ENCODE measurements at places on chromosomes 12 and 14.

DNA sequence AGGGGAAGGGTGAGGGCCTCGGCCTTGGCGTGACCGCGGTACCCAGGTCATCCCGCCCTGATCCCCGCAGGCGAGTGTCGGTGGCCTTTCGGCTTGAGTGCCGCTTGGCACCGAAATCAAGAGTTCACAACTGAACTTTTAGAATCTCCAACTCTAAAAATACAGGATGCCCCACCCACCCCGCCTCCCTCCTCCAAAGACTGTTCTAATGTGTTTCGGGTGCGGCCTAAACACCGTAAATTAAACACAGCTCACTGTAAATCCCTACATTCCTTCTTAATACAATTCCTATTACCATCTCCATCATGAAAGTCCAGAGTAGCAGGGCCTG lies 11.4 kb downstream of the SCNN1A start:
- DNase-seq: no peak

DNA sequence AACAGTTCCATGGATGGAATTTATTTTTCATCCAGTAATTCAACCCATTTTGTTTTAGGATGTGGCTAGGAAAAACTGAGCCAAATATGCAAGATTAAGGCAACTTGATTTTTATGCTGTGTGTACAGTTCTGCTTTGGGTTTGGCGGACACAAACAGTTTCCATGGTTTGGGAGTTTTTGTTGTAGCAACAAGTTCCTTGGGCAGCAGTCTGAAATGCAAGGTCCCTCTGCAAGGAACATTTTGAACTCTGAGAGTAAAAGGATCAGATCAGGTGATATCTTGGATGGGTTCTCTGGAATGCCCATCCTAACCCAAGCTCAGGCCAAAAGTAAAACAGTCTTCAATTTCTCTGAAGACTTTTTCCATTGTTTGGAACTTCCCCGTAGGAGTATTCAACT lies 161.2 kb downstream of the TMX1 start:
- DNase-seq: no peak

- DNase-seq: no peak
Observed at GRCh38 chr12:2101359-2101758, 48.6 kb downstream of the CACNA1C start.

DNA sequence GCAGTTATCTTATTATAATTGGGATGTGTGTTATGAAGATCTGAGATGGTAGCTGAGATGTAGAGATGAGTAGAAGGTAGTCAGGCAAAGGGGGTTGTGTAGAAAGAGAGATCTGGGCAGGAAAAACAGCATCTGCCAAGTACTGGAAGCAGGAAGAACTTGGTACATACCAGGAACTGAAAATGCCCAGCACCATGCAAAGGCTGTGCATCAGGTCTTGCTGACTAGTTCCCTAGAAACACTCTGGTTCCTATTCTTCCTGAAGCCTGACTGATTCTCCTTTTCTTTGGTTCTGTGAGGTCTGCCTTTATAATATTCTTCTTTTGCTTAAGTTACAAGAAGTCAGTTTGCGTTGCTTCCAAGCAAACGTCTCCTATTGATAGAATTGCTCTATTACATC lies 6.7 kb upstream of the NFATC4 start:
- DNase-seq: no peak

DNA sequence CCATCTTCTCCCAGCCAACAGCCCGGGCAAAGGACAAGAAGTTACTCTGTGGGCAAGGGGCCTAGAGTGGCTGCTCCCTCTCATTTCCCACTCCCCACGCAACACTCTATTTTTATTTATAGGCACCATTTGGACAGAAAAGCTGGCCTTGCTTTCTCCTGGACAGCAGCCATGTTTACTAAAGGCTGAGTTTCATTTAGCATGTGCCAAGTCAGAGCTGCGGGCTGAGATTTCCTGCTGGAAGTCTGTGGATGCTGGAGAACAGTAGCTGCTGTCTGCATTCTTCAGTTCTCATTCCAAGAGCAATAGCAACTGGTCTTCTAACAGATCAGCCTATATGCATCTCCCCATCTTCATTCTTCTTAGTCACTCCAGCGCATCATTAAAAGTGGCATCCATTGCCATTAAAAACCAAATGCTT lies 8.3 kb downstream of the COL2A1 start:
- no peak for DNase-seq

- DNase-seq: no peak
Observed at GRCh38 chr12:8012651-8013309, 19.7 kb upstream of the FOXJ2 start.

DNA sequence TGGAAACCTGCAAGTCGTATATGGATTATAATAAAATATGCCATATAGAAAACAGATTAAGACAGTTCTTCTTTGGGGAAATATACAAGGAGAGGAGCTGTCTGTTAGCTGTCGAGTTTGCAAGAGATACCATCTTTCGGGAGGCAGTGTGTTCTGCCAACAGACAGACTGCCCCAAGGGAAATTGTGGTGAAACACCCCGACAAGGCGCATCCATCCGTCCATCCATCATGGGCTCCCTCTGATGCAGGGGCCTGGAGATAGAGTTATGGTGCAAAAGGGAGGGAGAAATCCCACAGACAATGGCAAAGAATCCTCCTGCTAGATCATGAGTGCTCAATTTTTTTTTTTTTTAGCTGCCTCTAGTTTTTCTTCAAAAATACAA lies 156.3 kb downstream of the DPF3 start:
- DNase-seq: no peak
